ENCODE measurements at places on chromosomes 2 and 18.
A peak's percentile ranks its signal among the peaks of the same experiment; 100 is the strongest.

- no peak for DNase-seq
Observed at GRCh38 chr2:190575263-190575662, 40.7 kb upstream of the NEMP2 start.

DNA sequence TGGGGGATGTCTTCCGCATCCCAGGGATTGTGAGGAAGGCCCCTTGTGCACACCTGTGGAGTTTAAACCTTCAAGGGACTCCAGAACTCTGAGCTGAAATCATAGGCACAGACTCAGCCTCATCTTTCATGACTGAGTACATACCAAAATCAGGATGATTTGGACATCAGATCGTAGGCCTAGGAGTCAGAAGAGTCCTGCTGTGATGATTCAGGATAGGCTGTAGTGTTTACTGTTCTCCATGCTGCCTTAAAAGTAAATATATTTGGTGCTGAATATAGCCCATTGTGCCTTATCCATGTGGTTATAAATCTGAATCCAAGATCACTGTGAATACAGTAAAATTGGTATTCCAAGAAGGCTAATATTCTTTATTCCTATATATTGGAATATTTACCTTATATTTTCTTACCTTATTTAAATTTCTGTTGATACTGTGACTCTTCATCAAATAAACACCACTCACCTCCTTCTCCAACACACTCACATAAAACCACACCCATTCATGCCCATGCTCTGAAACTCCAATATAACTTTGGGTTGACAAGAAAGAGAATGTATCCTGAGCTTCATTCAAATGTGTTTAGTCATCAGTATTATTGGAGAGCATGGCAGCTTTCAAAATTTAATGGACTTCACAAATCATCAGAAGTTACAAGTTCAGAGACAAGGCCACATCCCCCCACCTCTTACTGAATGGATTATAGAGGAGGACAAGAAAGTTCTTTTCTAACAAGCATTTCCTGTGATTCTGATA lies 561.4 kb upstream of the LINC00305 start:
- no peak for DNase-seq

GRCh38 chr2:75199428-75200011 lies at the start of gene TACR1:
TACR1 (minus strand) TSS chr2:75199520; CDS start chr2:75198934, 586 bp downstream.
- DNase-seq, result peak; percentile 56

DNA sequence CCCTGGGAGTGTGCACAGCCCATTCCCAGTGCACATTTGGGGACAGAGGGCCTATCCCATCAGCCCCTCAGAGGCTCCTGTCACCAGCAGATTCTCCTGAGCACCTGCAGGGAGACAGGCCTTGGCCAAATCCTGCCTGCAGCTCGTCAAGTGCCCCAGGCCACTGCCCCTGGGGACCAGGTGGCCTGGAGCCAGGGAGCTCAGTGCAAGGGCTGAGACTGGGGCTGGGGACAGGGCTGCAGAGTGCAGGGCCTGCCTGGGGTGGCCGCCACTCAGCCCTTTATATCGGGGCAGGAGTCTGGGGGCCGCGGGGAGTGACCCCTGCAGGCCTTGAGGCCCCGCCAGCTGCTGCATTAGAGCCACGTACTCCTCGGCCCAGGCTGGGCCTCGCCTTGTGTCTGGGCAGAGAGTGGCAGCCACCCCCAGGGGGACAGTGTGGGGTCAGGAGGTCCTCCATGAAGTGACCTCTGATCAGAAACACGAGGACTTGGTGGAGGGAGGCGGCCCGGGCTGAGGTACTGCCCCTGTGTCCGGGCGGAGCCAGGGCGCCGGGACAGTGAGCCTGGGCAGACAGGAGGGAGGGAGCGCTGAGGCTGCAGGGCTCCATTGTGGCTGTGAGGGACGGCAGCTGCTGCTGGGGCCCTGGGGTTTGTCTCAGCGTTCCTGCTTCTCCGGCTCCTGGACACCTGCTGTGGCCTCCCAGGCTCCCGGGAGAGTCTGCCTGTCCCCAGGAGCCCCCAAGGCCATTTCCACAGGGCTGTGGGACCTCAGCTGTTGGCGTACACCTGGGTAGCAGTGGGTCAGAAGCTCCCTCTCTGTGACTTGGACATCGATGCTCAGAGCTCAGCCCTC lies 24.2 kb downstream of the GPC1 start:
- DNase-seq, result no peak

- DNase-seq, result peak; percentile 61
Observed at GRCh38 chr18:48850822-48851598, 99.8 kb downstream of the SMAD7 start.

GRCh38 chr2:223934870-223935269 lies 10.3 kb downstream of the WDFY1 start:
- DNase-seq, result no peak

All from suppressor macrophage (primary cell).